ENCODE measurements at places on chromosomes 13 and 19. TPM values are rescaled to one million over a fixed set of nuclear protein-coding genes. Genes with fewer than 3 reads are reported as not detected.

Gene IL12RB1
- 0.72 TPM for total RNA-seq

Gene PSPN
- 3.1 TPM for total RNA-seq

Gene SPC24
- 4.3 TPM for total RNA-seq

Gene COLGALT1
- 61.4 TPM for total RNA-seq

Gene POSTN
- 223 TPM for total RNA-seq

Gene NAA16
- 12.3 TPM for total RNA-seq

Gene CCDC8
- total RNA-seq: 61.2 TPM

Gene CDX2
- total RNA-seq: 0.24 TPM

Gene ZNF726
- 12.0 TPM for total RNA-seq

Gene NDUFA7
- total RNA-seq: not detected

Gene FGF22
- 0.24 TPM for total RNA-seq

Gene ZNF681
- 6.5 TPM for total RNA-seq

Gene ZSWIM4
- 2.9 TPM for total RNA-seq

Gene ELAVL1
- 16.1 TPM for total RNA-seq

Gene ABHD17A
- total RNA-seq: 86.4 TPM

Gene ZNF730
- total RNA-seq: 11.1 TPM

Gene SLC6A16
- total RNA-seq: 3.6 TPM

Gene RAB3A
- total RNA-seq: not detected

Gene WDR88
- total RNA-seq: not detected

Gene ZFP36
- total RNA-seq: 15.4 TPM

Gene PRR36
- total RNA-seq: 0.96 TPM

Gene ADGRE3
- total RNA-seq: not detected

Gene F10
- total RNA-seq: 31.3 TPM

Gene CEACAM19
- total RNA-seq: not detected

Gene ZNF99
- total RNA-seq: 13.2 TPM

Gene ZNF101
- 14.2 TPM for total RNA-seq

Gene SHISA7
- total RNA-seq: 1.2 TPM

Gene DEDD2
- total RNA-seq: 26.5 TPM

Gene C13orf42
- total RNA-seq: 0.48 TPM

Gene ZFP28
- 23.4 TPM for total RNA-seq
